ENCODE measurements at places on chromosomes 6 and 20.

GRCh38 chr6:79453558-79454042 is 83.6 kb downstream of the LCA5 start:
- DNase-seq: no peak

GRCh38 chr6:26561533-26562466 is 23.6 kb downstream of the HMGN4 start:
- DNase-seq: no peak

DNA sequence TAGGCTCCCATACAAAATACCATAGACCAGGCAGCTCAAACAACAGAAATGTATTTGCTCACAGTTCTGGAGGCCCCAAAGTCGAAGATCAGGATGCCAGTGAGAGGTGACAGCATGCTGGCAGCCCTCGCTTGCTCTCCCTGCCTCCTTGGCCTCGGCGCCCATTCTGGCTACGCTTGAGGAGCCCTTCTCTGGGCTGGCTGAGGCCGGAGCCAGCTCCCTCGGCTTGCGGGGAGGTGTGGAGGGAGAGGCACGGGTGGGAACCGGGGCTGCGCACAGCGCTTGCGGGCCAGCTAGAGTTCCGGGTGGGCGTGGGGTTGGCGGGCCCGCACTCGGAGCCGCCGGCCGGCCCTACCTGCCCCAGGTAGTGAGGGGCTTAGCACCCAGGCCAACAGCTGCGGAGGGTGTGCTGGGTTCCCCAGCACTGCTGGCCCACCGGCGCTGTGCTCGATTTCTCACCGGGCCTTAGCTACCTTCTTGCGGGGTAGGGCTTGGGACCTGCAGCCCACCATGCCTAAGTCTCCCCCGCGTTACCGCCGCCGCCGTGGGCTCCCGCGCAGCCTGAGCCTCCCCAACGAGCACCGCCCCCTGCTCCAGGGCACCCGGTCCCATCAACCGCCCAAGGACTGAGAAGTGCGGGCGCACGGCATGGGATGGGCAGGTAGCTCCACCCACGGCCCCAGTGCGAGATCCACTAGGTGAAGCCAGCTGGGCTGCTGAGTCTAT is 32.6 kb upstream of the SERPINB9 start:
- DNase-seq: no peak

DNA sequence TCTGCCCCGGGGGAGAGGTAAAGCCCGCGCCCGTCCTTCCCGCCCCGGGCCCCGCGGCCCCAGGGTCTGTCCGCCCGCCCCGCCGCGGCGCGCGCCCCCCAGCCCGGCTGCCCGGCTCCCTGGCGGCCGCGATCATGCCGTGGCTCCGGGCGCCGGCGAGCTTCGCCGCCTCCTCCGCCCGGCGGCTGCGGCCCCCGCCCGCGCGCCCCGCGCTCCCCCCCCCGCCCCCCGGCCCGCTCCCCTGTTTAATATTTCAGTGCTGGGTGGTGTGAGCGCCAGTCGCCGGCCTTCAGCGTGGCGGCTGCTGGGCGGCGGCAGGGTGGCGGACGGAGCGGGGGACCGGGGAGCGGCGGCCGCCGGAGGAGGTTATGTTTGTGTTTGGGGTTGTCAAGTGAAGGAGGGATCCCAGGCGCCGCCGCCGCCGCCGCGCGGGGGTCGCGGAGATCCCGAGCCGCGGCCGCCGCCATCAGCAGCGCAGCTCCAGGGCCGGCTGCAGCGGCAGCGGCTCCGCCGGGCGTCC is at the start of gene HIVEP1:
HIVEP1 (plus strand) TSS at position 275 of the 520 bp plus-strand sequence. CDS start 3,317 bp downstream, outside the sequence.
- DNase-seq: no peak

- no peak for DNase-seq
These were observed 30.3 kb downstream of the SAMD5 start for GRCh38 chr6:147538821-147539220.

GRCh38 chr6:15439410-15440025 is 193.6 kb downstream of the JARID2 start:
- DNase-seq: no peak

GRCh38 chr20:53972179-53972578 is 98.2 kb downstream of the BCAS1 start:
- DNase-seq: no peak

DNA sequence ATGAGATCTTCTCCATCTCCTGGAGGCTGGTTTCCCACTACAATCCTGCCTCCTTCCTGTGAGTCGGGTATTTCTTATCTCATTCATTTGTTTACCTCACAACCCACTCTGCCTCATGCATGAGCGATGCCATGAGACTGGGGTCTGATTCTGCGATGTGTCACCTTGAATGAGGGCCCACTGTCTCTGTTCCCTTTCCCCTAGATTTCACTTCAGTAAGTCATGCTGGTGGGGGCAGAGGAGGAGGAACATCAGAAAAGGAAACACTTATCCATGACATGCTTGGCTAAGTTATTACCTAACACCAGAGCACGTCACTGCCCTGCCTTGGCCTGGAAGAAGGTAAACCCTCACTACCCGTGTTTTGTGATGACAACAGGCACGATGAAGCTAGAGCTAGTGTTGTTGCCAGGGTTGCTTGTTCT is 337.4 kb upstream of the PRDM1 start:
- DNase-seq: no peak

- no peak for DNase-seq
These were observed 19.4 kb upstream of the RCAN2 start for GRCh38 chr6:46510651-46511050.

- no peak for DNase-seq
These were observed 29.2 kb downstream of the LGSN start for GRCh38 chr6:63290492-63291058.

DNA sequence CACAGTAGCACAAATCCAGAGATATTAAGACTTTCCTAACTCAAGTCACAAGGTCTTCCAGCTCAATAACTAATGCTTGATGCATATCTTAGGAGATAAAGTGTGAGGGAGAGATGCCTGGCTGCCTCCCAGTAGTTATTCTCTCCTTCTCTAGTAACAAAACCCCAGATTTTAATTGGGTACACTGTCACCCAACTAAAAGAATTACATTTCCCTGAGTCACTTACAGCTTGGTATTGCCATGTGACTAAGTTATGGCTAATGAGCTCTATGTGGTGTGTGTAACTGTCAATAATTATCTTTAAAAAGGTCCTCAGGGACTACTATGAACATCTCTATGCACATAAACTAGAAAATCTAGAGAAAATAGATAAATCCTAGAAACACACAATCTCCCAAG is 32.0 kb downstream of the KIF6 start:
- DNase-seq: no peak

DNA sequence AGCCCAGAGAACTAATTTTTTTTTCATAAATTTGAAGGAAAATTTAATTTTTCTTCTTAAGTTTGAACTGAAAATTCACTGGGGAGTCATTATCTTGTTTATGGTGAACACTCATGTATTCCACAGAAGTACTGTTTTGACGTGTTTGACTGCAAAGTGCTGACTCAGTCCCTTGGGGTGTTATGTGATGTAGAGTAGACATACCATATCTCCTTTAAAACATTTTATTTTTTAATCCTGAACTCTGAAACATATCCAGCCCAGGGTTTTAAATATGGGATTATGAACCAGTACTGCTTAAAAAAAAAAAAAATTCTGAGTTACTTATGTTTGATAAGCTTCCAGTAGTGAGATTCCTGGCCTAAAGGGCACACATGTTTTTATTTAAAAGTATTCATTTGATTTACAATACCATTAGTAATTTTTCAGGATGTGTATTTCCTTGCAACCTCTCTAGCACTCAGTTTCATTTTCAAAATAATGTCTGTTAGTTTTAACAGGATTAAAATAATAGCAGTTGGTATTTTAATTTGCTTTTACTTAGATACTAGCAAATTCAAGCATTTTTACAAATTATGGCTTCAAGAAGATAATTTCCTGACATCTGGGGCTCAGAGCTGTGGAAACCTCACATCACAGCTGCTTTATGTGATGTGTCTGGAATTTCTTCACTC is 81.7 kb upstream of the PDE10A start:
- no peak for DNase-seq

DNA sequence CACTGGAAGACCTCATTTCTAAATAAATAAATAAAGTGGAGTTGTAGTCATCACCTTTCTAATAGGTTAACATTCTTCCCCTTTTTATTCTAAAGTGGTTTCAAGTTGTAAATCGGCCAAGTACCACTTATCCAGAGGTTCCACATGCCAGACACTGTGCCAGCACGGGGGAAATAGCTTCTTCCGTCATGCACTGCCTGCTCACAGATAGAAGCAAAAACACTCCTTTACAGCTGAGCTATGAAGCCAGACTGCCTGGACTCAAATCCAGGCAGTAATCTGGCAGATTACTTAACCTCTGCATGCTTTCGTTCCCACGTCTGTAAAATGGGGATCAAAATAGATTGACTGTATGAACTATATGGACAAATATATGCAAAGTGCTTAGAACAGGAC is 17.2 kb upstream of the SCML4 start:
- no peak for DNase-seq

DNA sequence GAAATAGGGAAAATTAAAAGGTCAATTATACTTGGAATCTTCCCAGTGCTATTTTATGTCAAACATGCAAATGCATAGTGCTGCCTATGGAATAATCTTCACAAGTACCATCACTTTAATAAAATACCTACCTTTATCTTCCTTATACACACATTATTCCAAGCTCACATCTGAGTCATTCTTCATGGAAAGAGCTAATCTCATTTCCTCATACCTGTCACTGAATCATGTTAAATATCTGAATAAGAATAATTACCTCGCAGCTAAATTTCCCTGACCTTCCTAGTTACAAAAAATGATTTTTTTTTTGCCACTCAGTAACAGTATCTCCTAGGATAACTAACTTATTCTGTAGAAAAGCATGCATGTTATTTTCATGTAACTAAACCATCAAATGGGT is 661.4 kb upstream of the HS3ST5 start:
- DNase-seq: no peak

GRCh38 chr6:113594726-113595125 is 262.4 kb upstream of the MARCKS start:
- DNase-seq: no peak

GRCh38 chr20:34753706-34754461 is 49.7 kb downstream of the TP53INP2 start:
- no peak for DNase-seq

DNA sequence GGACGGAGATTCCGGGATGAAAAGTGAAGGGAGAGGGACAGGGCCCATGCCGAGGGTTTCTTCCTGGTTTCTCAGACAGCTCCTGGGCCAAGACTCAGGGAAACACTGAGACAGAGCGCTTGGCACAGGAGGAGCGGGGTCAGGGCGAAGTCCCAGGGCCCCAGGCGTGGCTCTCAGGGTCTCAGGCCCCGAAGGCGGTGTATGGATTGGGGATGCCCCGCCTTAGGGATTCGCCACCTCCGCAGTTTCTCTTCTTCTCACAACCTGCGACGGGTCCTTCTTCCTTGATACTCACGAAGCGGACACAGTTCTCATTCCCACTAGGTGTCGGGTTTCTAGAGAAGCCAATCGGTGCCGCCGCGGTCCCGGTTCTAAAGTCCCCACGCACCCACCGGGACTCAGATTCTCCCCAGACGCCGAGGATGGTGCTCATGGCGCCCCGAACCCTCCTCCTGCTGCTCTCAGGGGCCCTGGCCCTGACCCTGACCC is 55.0 kb upstream of the HLA-A start:
- peak; percentile 16 for DNase-seq

DNA sequence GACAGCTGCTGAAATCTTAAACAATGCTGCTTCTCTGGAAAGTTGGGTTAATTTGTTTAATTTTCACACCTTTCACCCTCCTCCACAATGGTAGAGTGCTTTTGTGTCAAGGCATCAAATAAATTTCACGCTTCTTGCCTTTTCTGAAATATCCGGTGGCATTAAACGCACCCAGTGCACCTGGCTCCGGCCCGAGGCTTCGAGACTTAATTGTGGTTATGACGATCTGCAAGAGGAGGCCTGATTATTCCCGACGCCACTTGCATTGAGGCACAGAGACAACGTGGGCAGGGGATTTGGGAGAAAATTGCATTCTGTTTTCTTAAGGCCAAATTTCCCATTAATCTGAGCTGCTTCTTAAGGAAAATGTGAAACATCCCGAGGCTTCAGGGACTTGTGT is 152.2 kb downstream of the CDH4 start:
- DNase-seq: no peak

DNA sequence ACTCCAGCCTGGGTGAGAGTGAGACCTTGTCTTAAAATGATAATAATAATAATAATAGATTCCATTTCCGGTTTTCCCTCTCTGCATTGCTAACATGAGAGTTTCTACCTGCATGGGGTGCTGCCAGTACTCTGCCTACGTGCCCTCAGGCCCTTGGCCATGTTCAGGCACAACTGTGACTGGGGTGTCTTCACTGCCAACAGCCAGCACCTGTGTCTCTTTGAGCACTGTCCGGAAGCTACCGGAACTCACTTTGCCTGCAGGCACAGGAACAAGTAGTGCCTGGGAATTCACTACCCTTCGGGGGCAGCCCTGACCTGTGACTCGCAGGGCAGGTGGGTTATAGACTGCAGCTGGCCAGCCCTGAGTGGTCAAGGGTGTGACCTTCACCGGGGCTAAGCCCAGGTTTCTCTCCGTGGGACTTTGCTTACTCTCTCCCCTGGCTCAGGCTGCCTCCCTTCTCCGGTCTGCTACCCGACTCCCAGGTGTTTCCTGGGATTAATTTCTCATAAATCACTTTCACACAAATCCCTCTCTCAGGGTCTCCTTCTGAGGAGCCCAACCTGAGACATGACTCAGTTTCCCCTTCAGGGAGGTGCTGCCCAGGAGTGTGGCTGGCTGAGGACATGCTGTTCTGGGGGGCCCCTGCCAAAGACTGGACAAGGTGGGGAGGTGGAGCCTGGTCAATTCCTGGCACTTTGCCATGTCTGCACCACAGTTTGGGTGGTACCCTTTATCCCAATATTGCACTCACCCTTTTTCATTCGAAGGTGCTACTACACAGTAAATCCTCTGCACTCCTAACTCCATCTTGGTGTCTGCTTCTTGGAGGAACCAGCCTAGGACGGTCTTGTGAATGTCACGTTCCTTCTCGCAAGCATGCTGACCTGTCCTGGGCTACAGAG is 79.5 kb upstream of the RALGAPA2 start:
- DNase-seq: no peak

DNA sequence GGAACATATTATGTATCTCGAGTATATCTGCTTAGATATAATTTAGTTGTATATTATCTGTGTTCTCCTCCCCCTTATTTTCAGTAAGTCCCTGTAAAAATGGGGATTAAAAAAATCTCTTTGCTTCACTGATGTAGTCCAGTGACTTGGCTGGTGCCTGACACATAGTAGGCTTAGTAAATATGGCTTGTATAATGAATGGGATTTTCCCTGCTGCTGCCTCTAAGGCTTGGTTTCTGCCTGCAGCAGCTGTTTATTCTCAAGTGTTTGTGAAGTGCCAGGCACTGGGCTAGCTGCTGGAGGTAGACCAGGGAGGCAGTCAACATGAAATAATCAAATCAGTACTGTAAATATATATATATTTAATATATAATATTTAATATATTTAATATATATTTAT is 1.6 kb upstream of the ZFP64 start:
- DNase-seq: no peak

DNA sequence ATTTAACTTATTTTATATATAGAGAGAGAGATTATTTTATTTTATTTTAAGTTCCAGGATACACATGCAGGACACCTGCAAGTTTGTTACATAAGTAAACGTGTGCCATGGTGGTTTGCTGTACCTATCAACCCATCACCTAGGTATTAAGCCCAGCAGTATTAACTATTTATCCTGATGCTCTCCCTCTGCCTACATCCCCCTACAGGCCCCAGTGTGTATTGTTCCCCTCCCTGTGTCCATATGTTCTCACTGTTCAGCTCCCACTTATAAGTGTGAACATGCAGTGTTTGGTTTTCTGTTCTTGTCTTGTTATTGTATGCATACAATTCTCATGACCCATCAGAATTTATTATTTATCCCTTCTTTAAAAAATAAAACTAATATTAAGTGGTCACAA is 34.6 kb downstream of the FKBP1C start:
- DNase-seq: no peak
